Stimulated activated CD8-positive, alpha-beta memory T cell treated with anti-CD3 and anti-CD28 coated beads, Interleukin-12 subunit alpha, Interleukin-12 subunit beta, amount 100 ng/mL, for 1 hour (primary cell): ENCODE measurements at places on chromosomes 3 and 15.
A peak's percentile ranks its signal among the peaks of the same experiment; 100 is the strongest.

DNA sequence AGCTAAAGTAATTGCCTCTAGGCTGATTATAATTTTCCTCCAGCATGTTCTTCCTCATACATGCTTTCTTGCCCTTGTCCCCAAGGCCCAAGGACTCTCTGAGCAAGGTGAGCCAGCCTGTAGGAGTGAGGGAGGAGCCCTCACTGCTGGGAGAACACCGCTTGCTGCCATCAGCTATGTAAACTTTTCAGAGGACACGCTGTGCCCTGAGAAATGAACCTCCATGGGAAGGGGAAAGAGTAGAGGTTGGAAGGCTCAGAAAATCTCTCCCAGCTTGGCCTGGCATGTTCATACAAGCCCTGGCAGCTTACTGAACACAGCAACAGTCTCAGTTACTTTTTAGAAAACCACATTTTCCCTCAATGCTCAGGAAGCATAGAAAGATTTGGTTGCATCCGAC lies 103.0 kb upstream of the SLC24A5 start:
- DNase-seq = no peak

GRCh38 chr15:57387564-57388076 lies 11.3 kb downstream of the CGNL1 start:
- DNase-seq = no peak

GRCh38 chr3:171192176-171192854 lies 165.8 kb upstream of the SLC2A2 start:
- no peak for DNase-seq

DNA sequence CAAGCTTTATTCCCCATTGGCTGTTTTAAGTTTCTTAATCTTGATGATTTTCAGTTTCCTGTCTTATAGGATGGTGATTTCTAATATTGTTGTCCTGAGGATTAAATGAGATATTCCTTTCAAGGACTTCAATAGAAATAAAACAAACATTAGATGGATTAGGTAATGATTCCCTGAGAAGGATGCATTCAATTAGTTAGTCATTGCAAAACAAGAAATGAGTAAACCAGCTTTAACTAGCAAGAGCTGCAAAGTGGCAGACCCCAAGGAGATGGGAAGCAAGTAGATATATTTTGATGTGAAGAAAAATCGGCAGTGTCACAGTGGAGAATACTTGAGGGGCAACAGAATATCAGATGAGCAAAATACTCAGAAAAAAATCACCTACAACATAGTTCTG lies 849.1 kb downstream of the TUSC7 start:
- DNase-seq = no peak

DNA sequence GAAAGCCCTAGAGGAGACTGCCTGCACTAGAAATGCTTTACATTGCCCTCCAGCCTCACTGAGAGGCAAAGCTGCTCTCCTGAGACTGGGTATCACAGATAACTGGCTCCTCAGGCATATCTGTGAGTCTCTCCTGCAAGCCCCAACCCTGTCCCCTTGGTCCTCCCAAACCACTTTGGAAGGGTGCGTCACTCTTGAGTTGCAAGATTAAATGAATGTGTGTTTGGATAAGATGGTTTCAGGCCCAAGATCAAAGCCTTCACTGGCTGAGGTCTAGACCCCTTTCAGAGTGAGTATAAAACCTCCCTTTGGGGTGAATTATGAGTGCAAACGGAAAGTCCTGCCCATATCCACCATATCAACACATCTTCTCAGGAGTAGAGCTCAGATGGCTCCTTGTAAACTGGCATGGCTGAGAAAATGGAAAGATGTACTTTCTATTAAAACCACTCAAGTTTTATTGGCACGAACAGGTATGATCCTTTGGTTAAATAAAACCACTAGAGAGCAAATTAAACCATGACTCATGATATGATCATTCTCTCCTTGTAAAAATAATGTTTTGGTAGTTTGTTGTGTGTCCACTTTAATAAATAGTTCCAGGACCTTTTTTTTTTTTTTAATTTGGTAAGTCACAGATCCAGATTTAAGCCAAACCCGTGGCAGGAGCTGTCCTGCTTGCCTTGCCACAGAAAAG lies 164.0 kb downstream of the CHST2 start:
- no peak for DNase-seq

GRCh38 chr3:54122324-54123002 lies at the start of gene CACNA2D3:
Gene CACNA2D3 (plus strand): TSS chr3:54122552.
- no peak for DNase-seq

DNA sequence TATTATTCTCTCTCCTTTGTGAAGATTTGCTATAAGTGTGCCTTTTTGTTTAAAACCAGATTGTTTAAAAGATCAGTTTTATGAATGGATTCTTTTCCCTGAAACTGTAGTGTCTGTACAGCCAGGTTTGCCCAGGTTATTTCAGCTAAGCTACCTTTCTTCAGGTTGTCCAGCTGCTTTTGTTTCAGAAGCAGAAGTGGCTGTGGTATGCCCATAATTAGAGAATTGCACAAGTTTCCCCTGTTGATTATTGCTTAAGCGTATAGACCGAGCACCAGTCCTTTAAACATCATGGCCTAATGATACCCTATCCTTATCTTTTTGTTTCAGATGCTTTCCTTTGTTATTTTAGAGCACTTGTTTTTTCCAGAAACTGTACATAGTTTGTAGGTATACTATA lies 10.2 kb downstream of the ASB7 start:
- DNase-seq = no peak

GRCh38 chr15:36407647-36408046 lies 171.8 kb upstream of the CDIN1 start:
- no peak for DNase-seq

- no peak for DNase-seq
Observed at GRCh38 chr15:57332326-57332725, 44.0 kb upstream of the CGNL1 start.

DNA sequence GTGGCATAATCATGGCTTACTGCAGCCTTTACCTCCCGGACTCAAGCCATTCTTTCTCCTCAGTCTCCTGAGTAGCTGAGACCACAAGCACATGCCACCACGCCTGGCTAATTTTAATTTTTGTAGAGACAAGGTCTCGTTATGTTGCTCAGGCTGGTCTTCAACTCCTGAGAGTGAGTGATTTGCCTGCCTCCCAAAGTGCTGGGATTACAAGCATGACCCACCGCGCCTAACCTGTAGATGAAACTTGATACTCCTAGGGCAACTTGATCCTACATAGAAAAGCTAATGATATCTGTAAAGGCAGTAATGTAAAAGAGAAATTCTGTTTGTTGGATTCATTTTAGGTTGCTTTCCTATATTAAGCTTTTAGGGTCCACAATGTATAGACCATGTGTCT lies 391.9 kb upstream of the THRB start:
- no peak for DNase-seq

- no peak for DNase-seq
Observed at GRCh38 chr3:119812491-119813058, 30.7 kb downstream of the NR1I2 start.

- DNase-seq = no peak
Observed at GRCh38 chr15:74651242-74651741, 35.7 kb downstream of the CLK3 start.

GRCh38 chr3:148971401-148972163 lies 19.8 kb upstream of the GYG1 start:
- DNase-seq = no peak

DNA sequence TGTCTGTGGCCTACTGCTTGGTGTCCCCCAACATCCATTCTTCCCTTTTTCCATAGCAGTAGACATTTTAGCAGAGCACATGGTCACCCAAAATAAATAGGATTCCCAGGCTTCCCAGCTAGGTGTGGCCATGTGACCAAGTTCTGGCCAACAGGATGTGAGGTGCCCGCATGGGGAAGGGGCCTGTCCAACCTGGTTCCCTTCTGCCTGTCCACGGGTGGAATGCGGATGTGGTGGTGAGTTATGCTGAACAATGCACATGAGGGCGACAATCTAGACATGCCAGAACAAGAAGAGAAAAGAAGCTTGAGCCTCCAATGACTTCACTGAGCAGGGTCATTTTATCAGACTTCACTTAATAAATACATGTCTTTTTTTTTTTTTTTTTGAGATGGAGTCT lies 77.6 kb upstream of the DLG1 start:
- DNase-seq = no peak

GRCh38 chr15:22942877-22943276 lies 37.3 kb downstream of the CYFIP1 start:
- DNase-seq = no peak

- no peak for DNase-seq
Observed at GRCh38 chr15:101018450-101018849, 99.3 kb downstream of the LRRK1 start.

- DNase-seq = no peak
Observed at GRCh38 chr3:191743283-191743682, 282.3 kb downstream of the PYDC2 start.

- DNase-seq = no peak
Observed at GRCh38 chr15:100191161-100191560, 150.6 kb downstream of the ADAMTS17 start.

DNA sequence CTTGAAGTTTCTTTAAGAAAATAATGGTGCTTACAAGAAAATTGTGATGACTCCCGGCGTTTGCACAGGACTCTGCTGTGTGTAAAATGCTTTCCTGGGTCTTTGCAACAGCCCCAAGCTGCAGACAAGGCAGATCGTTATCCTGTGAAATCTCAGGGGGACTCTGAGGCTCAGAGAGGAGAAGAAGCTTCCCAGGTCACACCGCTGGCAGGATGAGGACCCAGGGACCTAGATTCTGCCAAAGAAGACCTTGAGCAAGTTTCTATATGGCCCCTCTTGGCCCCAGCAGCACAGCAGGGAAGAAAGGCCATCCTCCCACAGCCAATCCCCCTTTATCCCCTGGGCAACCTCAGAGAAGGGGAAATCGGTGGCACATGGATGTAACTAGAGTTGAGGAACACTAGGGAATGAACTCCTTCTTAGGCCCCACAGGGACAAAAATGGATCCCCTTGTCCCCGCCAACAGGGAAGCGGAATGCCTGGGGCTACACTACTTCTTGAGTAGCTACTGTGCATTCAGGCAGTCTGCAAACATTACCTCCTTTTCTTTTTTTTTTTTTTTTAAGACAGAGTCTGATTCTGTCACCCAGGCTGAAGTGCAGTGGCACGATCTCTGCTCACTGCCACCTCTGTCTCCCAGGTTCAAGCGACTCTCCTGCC lies 72.8 kb downstream of the CPN2 start:
- DNase-seq = no peak

DNA sequence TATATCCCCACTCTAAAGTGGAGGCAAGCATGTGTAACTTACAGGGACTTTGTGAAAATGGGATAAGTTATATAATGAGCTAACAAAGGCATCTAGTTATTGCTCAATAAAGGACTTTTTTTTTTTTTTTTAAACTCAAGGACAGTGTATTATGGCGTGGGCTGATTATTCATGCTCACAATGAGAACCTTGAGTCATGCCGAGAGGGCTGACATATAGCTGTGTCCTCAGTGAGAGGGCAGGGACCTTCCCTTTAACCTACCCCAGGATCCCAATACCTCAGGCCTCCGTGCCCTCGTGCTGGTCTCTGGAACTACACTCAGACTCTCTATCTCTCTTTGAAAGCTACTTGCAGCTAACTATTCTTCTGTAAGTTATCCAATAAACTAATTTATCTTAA lies 319.9 kb upstream of the ICE2 start:
- DNase-seq = no peak

DNA sequence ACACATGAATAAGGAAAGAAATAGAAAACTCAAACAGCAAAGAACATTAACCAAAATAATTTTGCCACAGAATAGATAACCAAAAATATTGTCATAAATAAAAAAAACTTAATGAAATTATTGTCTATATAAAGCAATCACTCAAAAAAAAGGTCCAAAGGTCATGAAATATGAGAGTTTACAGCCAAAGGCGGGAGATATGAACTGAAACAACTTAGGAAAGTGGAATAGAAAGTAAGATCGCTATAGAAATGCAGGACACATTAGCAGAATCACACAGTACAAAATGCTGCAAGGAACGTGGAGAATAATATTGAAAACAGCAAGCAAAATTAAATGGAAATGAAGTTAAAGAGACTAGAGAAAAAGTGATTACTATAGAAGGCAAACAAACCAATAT lies 375.0 kb upstream of the ARHGEF26 start:
- no peak for DNase-seq

DNA sequence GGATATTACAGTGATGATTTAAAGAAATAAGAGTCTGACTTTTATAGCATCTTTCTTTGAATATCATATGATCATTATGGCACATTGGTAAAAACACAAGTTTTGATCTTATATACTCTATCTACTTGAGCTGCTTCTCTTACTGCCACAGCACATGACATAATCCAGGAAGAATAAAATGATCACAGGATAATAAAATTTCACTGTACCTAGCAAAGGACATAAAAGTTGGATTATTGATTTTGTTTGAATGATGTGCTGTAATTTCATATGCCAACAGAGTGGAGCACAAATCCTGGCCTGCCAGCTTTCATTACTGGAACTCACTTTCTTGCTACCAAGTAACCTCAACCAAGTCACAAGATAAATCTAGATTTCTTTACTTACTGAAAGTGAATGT lies 162.1 kb upstream of the NANOGP8 start:
- DNase-seq = no peak

GRCh38 chr3:61997101-61997500 lies 376.2 kb downstream of the FEZF2 start:
- DNase-seq = no peak

DNA sequence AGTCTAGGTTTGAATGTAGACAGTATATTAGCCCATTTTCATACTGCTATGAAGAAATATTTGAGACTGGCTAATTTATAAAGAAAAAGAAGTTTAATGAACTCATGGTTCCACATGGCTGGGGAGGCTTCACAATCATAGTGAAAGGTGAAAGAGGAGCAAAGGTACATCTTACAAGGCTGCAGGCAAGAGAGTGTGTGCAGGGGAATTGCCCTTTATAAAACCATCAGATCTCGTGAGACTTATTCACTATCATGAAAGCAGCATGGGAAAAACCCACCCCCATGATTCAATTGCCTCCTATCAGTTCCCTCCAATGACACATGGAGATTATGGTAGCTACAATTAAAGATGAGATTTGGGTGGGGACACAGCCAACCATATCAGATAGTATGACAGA lies 440.1 kb upstream of the ARHGEF26 start:
- no peak for DNase-seq

DNA sequence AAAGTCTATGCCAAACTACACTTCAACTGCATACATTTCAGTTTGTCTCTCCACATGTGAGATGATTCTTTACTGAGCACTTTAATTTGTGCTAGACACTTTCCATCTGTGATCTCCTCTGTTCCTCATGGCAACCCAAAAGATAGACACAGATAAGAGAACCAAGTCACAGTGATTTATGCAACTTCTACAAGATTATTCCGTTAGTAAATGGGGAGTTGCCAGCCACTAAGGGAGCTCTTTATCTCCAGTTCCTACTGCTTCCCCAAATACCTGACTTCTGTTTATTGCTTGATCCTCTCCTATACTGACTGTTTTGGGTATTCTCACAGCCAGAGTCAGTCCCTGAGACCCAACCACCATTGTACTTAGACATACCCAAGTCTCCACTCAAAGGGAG lies 24.1 kb upstream of the AKAP13 start:
- no peak for DNase-seq

GRCh38 chr3:152971880-152972279 lies 136.9 kb downstream of the P2RY1 start:
- no peak for DNase-seq

- no peak for DNase-seq
Observed at GRCh38 chr3:99355465-99355864, 282.9 kb upstream of the COL8A1 start.

- DNase-seq = no peak
Observed at GRCh38 chr3:64463981-64464380, 223.8 kb downstream of the ADAMTS9 start.

- DNase-seq = peak; percentile 15
Observed at GRCh38 chr15:92848852-92849598, 51.1 kb upstream of the CHD2 start.
